ENCODE measurements at places on chromosomes 1 and 21.

- no peak for DNase-seq
These were observed 5.5 kb upstream of the SNX27 start for GRCh38 chr1:151606384-151606783.

- no peak for DNase-seq
These were observed 173.4 kb downstream of the TOMM20 start for GRCh38 chr1:234955107-234955731.

DNA sequence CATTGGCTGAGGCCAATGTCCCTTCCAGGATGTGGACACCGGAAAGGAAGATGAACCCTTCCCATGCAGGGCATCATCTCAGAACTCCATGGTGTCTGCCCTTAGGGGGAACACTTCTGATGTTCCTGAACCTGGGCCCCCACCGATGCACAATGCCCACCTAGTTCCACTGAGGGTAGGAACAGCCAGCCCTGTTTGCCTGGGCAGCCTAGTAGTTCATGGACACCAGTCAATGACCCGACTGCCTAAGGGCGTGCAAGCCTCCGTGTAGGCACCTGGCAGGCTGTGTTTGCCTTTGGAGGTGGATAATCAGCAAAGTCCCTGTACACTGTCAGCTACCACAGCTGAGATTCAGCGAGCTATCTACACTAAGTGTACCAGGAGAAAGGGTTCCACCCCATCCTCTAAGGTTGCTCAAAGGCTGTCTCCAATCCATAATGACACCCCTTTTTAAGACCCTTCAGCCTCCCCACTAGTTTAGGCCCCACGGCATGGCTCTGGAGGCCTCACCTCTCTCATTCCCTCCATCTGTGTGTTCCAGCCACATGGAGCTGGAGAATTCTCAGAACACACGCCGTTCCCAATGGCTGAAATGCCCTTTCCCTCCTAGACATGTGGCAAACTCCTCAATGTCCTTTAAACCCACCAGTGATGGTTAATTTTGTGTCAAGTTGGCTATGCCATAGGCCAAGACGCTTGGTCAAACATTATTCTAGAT is 124.8 kb upstream of the EDN2 start:
- no peak for DNase-seq

DNA sequence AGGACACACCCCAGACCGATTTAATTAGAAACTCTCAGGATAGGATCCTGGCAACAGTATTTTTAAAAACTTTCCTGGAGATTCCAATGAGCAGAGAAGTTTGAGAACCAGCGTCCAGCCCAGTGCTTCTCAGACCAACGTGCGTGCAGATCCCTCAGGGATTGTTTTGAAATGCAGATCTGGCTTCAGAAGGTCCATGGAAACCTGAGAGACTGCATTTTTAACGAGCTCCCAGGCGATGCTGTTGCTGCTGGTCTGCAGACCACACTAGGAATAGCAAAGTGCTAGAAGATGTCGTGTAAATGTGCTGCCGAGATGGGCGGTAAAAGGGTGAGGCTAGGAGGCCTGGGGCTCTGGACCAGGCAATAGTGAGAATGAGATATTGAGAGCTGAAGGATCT is 18.4 kb upstream of the CASQ1 start:
- DNase-seq, result no peak

- DNase-seq, result no peak
These were observed 29.5 kb upstream of the LAMC1 start for GRCh38 chr1:182993746-182994145.

GRCh38 chr1:62964141-62964540 is 180.2 kb downstream of the ATG4C start:
- no peak for DNase-seq

GRCh38 chr1:117838911-117839310 is 90.5 kb downstream of the GDAP2 start:
- DNase-seq, result no peak

All from forelimb muscle (tissue), 1 donor.